NCI-H82 (cell line): ENCODE measurements at places on chromosomes 2 and 18.

DNA sequence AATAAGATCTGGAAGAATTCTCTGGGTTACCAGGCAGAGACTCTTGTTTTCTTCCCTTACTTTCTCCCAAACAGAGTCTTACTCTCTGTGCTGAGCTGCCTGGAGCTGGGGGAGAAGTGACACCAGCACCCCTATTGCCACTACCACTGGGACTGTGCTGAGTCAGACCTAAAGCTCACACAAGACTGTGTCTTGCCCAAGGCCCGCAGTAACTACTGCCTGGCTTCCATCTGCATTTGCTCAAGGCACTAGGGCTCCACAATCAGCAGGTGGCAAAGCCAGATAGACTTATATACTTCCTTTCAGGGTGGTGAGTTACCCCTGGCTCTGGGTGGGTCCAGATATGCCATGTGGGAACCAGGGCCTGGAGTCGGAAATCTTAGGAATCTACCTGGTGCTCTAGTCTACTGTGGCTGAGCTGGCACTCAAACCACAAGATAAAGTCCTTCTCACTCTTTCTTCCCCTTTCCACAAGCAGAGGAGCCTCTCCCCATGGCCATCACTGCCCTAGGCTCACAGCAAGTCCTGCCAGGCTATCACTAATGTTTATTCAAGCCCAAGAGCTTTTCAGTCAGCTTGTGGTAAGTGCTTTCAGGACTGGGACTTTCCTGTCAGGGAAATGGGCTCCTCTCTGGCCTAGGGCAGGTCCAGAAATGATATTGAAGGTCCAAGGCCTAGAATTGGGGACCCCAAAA lies 27.6 kb upstream of the SERPINB2 start:
- DNase-seq: no peak

- peak; percentile 62 for DNase-seq
Observed at GRCh38 chr2:182767578-182767977, 51.5 kb downstream of the DNAJC10 start.

DNA sequence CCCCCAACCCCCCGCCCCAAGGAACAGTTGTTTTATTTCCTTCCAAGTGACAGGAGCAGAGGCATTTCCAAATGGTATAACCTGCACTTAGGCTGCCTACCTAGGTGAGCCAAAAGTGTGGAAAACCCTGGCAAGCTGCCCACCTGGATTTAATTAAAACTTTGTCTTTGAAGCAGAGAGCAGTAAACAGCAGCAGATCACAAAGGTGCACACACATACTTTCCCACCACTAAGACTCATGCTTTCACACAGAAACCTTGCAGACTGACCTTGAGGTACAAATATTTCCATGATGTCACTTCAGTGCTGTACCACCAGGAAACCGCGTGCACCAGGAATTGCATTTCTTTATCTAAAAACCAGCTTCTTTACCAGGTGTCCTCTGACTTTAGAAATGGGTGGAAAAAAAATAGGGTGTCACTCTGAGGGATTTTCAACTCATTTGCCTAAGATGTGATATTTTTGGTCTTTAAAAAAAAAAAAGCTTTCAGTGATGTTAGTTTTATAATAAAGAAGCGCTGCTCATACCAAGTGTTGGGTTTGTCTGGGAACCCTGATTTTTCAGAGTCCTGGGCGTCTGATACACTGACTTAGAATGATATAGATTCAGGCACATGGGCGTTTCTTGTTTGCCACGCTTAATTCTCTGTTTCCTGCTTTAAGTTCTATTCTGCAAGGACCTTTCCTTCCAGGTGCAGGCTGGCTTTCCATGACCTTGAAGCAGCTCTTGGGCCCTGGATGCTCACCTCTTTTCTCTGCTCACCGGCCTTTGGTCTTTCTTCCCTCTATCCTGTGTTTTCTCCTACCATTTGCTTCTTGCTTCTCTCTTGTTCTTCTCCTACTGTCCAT lies 70.7 kb upstream of the BCL2L11 start:
- no peak for DNase-seq

- DNase-seq: peak; percentile 97
Observed at GRCh38 chr2:136093583-136093982, 24.4 kb downstream of the CXCR4 start.

GRCh38 chr2:29219374-29219773 lies 104.2 kb downstream of the CLIP4 start:
- no peak for DNase-seq

DNA sequence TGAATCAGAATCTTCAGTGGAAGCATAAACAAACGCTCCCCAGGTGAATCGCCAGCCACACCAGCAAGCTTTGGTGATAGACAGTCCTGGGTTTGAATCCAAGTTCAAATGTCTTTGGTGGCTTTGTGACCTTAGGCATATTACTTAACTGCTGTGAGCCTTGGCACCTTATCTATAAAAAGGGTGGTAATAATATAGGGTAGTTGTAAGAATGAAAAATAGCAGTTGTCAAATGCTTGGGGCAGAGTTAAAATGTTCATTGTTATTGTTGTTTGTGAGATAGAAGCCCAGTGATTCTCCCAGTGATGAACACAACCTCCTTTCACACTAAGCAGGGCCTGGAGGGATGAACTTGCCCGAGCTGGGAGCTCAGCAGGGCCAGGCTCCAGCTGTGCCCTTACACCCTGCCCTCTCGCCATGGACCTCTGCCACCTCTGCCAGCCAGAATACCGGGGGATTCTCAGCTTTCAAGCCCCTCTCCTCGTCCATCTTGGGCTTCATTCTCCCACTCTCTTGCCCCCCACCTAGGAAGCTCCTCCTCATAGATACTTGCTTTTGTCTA lies 6.1 kb upstream of the TMBIM1 start:
- no peak for DNase-seq
